ENCODE measurements at places on chromosomes 4 and X.

DNA sequence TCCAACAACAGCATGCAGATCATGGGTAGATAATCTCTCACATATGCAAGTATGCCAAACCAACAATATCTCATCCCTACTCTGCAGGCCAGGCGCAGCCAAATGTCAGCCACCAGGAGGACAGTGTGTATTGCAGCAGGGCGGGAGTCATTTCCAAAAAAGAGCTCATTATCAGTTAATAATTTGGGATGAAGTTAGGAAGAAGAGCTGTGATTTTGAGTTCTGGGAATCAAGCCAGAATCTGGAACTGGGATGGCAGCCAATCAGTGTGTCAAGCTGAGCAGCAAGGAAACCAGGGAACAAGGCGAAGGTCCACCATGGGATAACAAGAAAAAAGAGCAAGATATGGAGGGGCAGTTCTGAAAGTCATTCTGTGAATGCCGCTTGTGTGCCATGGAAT lies 88.2 kb upstream of the CAMK2D start:
- DNase-seq: no peak

DNA sequence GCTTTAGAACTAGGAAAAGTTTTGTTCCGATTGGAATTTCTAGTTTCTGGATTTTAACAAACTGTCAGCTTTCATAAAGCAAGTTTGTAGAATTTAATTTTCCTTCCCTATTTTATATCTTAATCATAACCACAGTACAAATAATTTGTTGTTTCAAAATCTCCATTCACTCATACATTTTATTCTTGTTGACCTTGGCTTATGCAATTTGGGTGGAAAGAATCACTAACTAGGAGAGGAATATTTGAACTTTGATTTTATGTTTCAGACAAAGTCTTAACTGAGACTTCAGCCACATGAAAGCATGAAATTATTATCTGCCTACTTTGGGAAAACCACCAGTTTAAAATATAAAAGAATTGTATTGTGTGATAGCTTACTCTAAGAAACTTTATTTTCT lies 427.9 kb downstream of the SPRY1 start:
- no peak for DNase-seq

- DNase-seq: no peak
These were observed 271.4 kb downstream of the PTTG2 start for GRCh38 chr4:38231626-38232025.

DNA sequence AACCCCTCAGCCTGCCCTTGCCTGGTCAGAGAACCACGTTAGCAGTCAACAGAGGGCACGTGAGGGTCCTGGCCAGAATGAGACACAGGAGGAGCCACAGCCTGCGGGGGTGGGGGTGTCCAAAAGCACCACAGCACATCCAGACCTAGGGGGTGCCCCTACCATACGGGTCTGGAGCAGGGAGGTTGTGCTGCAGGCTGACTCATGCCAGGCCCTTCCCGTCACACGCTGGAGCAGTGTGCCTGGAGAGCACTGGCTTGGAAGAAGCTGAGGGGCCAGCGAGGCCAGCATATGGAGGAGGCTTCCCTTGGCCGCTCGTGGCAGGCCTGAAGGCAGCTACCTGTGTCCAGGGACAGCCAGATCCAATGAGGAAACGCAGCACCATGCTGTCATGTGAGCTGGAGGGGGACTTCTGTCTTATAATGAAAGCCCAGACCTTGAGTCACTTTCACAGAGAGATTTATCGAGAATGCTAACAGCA lies 1.5 kb upstream of the IRAK1 start:
- no peak for DNase-seq

- DNase-seq: no peak
These were observed 1070.4 kb upstream of the ADGRL3 start for GRCh38 chr4:60129740-60130139.
